ENCODE measurements at places on chromosomes 3 and 15. TPM values are rescaled to one million over a fixed set of nuclear protein-coding genes. Genes with fewer than 3 reads are reported as not detected.

The C2CD4A gene
- total RNA-seq, result 1.5 TPM

The MASP1 gene
- under 0.01 TPM for total RNA-seq

The SERF2 gene
- total RNA-seq, result 292 TPM

The CCK gene
- total RNA-seq, result not detected

The SI gene
- not detected for total RNA-seq

The SYNPR gene
- not detected for total RNA-seq

The GOLGA8S gene
- 0.09 TPM for total RNA-seq

The CPNE9 gene
- not detected for total RNA-seq

The PARP15 gene
- total RNA-seq, result 0.18 TPM

The WDR49 gene
- total RNA-seq, result 0.27 TPM

The CPLX3 gene
- total RNA-seq, result not detected

The COL6A5 gene
- total RNA-seq, result not detected

The NOX5 gene
- total RNA-seq, result under 0.01 TPM

The EPHB1 gene
- total RNA-seq, result 0.81 TPM

The PARP6 gene
- total RNA-seq, result 9.8 TPM

The SLC2A2 gene
- total RNA-seq, result not detected

The AMOTL2 gene
- 70.4 TPM for total RNA-seq

The CCR8 gene
- total RNA-seq, result not detected

The SEMA3F gene
- 138 TPM for total RNA-seq

The GOLGA6L7 gene
- total RNA-seq, result not detected

The ATP6V1A gene
- 77.0 TPM for total RNA-seq

The ABI3BP gene
- total RNA-seq, result 9.2 TPM

The RHO gene
- not detected for total RNA-seq

The MRPS11 gene
- 45.9 TPM for total RNA-seq

The SOX14 gene
- not detected for total RNA-seq

The CD200R1 gene
- total RNA-seq, result not detected

The HGD gene
- not detected for total RNA-seq

The XCR1 gene
- not detected for total RNA-seq

The FANCD2OS gene
- not detected for total RNA-seq

The TPRG1 gene
- 0.27 TPM for total RNA-seq

The COL7A1 gene
- total RNA-seq, result 1.4 TPM

Data from endothelial cell of coronary artery (primary cell).